ENCODE measurements at places on chromosomes 7 and 10.

GRCh38 chr7:3861941-3862340 lies 560.9 kb downstream of the SDK1 start:
- DNase-seq, result no peak

DNA sequence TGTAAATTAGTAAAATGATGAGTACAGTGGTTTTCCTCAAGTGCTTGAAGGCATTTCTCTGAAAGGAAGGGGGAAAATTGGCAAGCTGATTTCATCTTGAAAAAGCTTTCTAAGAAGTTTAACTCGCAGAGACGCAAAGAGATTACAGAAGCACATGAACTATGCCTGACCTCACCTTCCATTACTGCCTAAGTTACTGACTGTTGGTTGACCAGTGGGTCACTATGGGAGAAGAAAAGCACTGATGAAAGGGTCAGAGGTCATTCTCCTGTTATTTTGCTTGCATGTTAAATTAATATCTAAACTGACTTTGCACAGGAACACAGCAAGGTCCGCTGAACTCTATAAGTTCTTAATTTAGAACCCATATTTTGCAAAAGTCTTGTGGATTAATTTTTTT lies 225.6 kb downstream of the ARL4A start:
- DNase-seq, result no peak

- no peak for DNase-seq
Observed at GRCh38 chr7:11665357-11665756, 166.6 kb downstream of the THSD7A start.

DNA sequence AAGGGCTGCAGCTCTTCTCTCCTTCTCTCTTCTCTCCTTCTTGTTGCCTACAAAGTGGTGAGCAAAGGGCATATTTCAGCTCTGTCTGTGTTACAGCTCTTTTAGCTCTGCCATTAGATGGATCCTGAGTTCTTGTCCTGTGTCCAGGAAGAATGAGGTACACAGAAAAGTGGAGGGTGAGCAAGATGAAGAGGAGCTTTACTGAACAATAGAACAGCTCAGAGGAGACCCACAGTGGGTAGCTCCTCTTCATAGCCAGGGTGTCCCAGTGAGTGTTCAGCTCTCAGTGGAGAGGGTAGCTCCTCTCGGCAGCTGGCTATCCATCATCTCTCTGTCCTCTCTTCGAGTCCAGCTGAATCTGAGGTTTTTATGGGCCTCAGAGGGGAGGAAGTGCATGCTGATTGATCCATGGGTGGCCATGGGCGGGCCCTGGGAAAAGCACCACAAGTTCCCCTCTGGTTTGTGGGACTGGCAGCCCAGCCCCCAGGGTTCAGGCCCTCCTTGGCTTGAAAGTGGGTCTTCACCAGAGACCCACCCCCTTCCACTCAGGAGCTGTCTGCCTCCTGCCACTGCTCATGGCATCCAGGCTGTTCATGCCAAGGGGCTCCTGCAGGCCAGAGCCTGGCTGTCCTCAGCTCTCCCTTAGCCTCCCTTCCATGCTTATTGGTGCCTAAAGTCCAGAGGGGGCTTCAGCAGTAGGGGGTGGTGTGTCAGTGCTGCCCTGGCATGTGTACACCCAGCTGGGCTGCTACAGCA lies 109.1 kb upstream of the FAM180A start:
- DNase-seq, result no peak

DNA sequence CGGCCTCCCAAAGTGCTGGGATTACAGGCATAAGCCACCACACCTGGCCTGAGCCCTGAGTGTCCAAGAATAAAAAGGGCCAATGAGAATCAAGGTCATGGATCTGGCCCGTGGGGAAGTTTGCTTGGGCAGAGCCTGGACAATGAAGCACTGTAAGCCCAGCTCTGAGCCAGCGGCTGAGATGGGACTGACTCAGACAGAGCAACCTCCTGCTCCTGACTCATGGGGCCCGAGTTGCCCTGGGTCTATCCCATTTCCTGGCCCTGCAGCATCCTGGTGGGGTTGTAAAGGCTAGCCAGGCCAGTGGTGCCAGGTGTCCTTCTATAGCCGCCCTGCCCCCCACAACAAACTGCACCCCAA lies 5.2 kb upstream of the MYH16 start:
- no peak for DNase-seq

GRCh38 chr10:107715565-107715964 lies 551.1 kb upstream of the SORCS1 start:
- DNase-seq, result no peak

GRCh38 chr7:45589915-45590678 lies 15.9 kb downstream of the ADCY1 start:
- DNase-seq, result no peak

- DNase-seq, result no peak
Observed at GRCh38 chr10:58518775-58519174, 6.1 kb downstream of the BICC1 start.

DNA sequence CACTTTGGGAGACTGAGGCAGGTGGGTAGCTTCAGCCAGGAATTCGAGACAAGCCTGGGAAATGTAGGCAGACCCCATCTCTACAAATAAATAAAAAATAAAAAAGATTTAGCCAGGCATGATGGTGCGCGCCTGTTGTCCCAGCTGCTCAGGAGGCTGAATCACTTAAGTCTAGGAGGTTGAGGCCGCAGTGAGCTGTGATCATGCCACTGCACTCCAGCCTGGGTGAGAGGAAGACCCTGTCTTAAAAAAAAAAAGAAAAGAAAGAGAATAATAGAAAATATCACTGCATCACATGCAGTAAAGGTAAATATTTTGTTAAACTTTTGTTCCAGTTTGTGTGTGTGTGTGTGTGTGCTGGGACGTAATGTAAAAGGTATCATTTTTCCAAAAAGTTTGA lies 3.0 kb downstream of the STRIP2 start:
- no peak for DNase-seq

GRCh38 chr10:23096802-23097549 lies 1.6 kb downstream of the MSRB2 start:
- no peak for DNase-seq

DNA sequence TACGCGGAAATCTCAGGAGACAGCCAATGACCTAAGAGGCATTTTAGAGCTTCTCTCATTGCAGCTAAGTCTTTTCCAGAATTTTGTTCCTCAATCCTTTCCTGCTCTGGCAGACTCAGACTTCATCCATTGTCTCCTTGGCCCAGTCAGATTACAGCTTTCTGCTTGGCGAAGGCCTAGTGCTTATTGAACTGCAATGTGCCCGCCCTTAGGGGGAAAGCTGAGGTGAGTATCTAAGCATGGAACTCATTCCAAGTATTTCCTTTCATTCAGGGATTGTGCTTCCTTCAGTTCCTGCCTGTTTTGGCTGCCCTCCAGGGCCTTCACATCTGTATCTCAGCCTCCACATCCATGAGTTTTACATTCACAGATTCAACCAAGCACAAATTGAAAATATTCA lies 37.5 kb downstream of the PRLHR start:
- no peak for DNase-seq

GRCh38 chr7:44148166-44148565 lies 7.0 kb upstream of the MYL7 start:
- DNase-seq, result no peak

GRCh38 chr10:34918776-34919315 lies 103.8 kb upstream of the PARD3 start:
- DNase-seq, result no peak

- no peak for DNase-seq
Observed at GRCh38 chr10:3402187-3402751, 229.7 kb upstream of the PITRM1 start.

DNA sequence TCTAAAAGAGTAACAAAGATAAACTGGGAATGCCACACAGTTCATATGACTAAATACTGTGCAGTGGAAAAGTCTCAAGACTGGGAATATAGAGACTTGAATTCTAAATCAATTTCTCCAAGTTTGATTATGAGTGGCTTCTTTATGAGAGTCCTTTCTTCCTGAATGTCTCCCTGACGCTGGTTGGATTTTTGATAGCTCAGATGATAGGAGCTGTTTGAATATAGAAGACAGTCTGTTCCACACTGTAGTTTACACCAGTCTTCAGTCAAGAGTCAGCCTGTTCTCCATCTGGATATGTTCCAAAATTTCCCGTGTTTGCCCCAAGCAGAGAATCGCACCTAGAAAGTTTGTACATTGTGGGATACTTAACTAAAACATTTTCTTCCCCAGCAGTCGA lies 173.7 kb downstream of the LRMDA start:
- no peak for DNase-seq

All from cortex of kidney (tissue), 1 donor.